ENCODE measurements at places on chromosomes 11 and 22.

DNA sequence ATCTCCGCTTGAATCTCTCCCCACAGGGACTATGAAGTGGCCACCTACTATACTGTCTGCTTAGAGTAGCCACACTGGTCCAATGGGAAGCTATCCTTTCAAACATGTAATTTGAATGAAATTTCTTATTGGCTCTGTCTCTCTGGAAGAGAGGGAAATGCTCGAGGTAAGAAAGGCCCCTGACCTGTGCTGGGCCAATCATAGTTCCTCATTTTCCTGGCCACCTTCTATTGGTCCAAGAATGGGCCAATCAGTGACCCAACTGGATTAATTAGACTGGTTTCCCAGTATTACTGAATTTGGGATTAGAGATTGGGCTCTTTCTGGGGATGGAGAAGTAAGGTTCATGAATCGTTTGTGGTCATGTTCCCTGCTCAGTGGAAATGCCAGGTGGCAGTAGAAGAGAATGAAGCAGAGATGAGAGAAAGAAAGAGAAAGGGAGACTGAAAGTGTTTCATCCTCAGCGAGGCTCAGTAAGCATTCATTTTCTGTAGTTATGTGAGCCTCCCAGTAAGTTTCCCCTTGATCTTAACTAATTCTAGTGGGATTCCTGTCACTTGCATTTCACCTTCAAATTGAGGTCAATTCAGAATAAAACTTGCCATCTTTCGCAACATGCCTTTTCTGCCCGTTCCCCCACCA, 8.4 kb upstream of the MMP20 start:
- DNase-seq: no peak

GRCh38 chr22:41762980-41763779, 37.3 kb upstream of the CCDC134 start:
- DNase-seq: peak; percentile 48

GRCh38 chr11:47564933-47565339, 463 bp upstream of the PTPMT1 start:
- no peak for DNase-seq

DNA sequence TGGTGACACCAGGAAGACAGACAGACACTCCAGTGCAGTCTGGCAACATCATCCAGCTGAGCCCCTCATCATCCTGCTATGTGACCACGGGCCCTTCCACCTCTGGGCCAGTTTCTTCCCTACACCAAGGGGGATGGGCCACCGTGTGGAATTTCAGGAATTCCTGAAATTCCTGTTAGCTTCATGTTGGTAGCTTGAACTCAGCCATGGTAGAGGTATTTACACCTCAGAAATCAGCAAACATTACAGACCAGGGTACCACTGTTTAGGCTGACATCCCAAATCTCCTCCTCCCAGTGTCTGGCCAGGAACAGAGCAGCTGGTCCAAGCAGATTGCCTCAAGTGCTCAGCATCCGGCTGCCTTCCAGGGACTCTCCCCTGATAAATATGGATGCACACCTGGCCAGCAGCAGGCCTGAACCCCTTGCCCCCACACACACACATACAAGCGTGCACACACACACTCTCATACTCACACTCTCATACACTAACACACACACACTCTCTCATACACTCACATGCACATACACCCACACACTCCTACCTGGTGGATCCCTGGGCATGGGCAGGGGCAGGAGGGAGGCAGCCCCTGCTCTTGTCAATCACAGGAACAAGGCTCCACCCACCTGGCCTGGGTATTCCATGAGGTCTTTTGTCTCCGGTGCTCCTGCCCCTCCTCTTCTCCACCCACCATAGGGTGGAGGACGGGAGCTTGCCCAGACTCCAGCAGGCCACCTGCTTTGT, 85.2 kb downstream of the BUD13 start:
- DNase-seq: no peak

DNA sequence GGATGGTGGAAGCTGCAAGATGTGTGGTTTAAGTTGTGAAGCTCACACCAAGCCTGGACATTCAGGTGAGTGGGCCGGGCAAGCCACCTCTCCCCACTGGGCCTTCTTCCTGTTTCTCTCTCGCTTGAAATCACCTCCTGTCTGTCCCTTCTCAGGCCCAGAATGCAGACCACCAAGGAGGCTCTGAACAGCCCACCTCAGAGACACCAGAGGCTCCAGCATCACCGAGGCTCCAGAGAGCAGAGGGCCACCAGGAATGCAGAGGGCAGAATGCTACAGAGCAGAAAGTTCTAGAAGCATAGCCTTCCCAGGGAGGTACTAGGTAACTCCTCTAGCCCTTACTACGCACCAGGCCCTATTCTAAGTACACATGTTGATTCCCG, 14.8 kb upstream of the IL2RB start:
- DNase-seq: no peak
